HS-5 (cell line): ENCODE measurements at places on chromosomes 16 and 17.
A peak's percentile ranks its signal among the peaks of the same experiment; 100 is the strongest.

- no peak for DNase-seq
Measured at GRCh38 chr16:88806491-88807111, 3.0 kb downstream of the CDT1 start.

- DNase-seq: no peak
Measured at GRCh38 chr16:4190712-4191333, 51.1 kb downstream of the SRL start.

DNA sequence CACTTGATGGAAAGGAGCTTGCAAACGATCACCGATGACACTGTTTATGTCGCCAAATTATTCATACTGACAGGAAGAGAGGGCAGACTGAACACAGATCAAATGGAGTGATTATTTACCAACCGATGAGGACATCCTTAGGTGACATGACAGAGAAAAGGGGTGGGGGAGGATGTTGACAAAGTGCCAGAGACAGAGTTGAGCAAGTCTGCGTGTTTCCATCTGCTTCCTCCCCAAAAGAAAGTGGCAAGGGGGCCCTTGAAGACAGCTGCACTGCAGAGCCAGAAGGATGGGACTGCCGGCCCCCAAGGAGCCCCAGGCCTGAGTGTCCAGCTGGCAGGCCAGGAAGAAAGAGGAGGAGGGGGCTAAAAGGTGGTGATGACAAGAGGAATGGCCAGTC, 191.0 kb upstream of the RPL38 start:
- DNase-seq: no peak

DNA sequence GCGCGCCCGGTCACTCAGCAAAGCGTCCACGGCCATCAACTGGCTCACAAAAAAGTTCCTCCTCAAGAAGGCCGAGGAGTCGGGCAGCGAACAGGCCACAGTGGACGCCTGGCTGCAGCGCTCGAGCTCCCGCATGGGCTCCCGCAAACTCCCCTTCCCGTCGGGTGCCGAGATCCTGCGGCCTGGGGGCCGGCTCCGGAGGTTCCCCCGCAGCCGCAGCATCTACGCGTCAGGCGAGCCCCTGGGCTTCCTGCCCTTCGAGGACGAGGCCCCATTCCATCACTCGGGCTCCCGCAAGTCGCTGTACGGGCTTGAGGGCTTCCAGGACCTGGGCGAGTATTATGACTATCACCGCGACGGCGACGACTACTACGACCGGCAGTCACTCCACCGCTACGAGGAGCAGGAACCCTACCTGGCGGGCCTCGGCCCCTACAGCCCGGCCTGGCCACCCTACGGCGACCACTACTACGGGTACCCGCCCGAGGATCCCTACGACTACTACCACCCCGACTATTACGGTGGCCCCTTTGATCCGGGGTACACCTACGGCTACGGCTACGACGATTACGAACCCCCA, 10.7 kb downstream of the MYO15A start:
- no peak for DNase-seq

GRCh38 chr16:80369138-80369958, 171.4 kb upstream of the DYNLRB2 start:
- no peak for DNase-seq

- DNase-seq: no peak
Measured at GRCh38 chr16:80924372-80924978, 82.2 kb downstream of the CMC2 start.

DNA sequence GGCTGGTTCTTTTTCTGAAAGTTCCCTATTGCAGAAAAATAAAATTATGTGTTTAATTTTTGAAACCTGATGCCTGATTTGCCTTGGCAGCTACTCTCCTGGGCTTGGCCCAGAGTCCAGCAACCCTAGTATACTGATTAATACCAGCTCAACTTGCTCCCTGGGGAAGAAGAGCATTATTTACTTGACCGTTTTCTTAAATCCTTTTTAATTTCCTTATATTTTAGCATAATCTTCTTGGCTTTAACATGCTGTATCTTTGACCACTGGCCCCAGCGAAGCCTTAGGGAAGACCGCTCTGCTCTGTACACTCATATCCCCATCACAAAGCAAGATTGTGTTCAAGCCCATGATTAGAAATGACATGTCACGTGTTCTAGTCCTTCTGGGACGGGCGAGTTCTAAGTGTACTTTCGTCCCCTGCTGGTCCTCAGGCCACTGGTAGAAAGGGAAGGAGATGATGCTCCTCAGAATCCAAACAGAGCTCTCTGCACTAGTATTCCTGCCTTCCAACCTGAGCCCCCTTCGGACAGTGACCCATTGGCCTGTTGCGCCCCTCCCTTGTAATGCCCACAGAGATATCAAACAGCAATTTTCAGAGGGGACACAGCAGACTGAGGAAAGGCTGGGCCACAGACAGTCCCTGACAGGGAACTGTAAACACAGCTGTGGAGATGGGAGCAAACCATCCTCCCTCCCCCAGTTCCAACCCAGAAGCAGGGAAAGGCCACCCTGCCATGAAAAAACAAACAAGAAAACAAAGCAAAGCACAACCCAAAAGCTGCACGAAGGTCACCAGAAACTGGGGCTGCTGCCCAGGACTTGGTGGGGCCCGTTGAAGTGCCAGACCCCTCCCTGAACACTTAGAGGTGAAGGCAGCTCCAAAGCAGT, 4.3 kb upstream of the EZH1 start:
- DNase-seq: no peak

DNA sequence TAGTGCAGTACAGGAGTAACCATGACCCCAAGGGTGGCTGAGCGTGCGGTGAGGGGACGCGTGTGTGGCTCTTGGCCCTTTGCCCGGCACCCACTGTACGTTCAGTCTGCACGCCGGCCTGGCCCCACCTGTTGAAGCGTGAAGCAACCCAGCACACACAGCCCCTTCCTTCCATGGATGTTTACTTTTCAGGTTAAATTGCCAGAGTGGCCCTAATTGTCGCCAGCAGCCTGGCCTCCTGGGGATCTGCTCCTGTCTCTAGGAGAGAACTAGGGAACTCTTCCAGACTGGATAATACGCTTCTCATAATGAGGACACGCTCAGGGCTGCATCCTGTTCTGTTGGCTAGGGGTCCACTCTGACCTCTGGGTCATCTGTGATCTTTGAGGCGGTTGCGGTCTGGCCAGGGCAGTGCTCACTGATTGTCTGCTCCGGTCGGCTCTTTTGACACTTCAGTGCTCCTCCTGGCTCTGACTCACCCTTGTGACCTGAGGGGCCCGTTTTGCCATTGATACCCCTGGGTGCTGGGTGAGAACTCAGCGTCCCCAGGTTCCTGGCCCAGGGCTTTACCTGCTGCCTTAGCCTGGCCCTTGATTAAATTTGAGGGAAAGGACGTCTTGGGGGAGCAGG, 27.7 kb downstream of the TPSG1 start:
- no peak for DNase-seq

DNA sequence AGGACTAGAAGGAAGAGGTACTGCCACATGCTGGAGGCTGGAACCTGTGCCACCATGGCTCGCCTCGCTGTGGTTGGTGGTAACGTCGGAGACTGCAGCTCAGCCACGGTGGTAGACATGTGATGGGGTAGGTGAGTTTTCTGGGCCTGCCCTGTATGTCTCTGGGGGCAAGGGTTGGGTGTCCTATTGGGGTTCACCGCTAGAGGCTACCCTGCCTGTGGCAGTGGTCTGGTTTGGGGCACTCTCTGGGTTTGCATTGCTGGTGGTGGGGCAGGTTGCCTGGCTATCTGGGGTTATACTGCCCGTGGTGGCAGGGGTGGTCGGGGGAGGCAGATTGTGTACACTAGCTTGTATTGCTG, 79.3 kb upstream of the KCNJ18 start:
- no peak for DNase-seq

GRCh38 chr17:28346746-28347246, 10.5 kb downstream of the POLDIP2 start:
- no peak for DNase-seq

DNA sequence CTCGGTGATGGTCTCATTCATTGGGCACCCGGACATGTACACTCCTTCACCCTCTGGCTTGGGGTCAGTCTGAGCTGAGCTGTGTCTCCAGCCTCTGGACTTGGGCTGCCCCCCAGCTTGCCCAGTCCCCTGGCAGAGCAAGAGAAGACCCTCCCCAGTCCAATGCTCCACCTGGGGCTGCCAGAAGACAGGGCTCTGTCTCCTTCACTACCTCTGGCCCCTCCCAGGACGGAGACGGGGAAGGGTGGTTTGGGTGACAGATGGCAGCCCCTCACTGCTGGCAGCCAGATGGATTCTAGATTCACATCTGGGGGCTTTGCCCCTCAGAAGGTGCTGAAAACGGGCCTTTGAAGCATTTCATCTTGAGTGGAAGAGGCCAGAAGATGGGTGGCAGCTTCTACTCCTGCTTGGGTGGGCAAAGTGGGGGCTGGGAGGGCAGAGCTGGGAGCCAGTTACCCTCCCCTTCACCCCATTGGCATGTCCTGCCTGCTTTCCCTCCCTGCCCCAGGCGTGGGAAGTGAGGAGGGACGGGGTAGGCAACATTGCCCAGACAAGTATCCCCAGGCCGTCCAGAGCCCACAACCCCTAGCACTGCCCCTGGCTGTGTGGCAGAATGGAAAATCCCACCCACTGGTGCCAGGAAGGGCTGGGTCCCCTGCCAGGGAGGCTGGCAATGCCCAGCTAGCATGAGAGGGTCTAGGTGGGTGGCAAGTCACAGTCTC, 13.9 kb downstream of the NGFR start:
- DNase-seq: no peak

DNA sequence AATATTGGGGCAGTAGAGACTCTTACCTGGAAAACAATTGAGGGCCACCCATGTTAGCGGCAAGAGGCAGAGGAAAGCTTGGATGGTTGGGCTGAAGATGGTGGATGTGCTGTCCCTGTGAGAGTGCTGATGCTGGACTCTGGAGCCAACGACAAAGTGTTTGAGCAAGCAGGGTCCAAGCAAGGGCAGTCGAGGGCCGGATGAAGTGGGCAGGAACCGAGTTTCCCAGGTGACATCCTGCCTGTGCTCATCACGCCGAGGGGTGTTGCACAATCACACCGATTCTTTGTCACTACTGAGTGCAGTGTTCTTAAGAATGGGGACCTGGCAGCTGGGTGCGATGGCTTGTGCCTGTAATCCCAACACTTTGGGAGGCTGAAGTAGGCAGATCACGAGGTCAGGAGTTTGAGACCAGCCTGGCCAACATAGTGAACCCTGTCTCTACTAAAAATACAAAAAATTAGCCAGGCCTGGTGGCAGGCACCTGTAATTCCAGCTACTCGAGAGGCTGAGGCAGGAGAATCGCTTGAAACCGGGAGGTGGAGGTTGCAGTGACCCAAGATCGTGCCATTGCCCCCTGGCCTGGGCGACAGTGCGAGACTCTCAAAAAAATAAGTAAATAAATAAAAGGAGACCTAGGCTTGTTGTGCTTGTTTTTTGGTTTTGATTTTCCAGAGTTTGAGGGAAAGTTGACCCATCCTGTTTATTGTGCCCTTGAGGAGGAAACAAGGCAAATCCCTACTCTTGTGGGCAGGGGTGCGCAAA, 6.1 kb downstream of the PYCARD start:
- no peak for DNase-seq

DNA sequence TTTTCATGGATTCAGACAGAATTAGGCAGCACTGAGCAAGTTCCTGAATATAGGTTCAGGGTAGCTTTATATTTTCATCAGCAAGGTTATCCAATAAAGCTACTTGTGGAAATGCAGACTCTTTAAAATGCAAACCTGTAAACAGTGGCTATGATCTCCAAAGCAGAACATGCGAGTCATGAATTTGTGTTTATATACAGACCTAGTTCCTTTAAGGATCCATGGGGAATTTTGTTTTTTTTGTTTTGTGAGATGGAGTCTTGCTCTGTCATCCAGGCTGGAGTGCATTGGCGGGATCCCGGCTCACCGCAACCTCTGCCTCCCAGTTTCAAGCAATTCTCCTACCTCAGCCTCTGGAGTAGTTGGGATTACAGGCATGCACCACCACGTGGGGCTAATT, 14.8 kb downstream of the CLEC16A start:
- no peak for DNase-seq

- peak; percentile 25 for DNase-seq
Measured at GRCh38 chr16:90057738-90058173, 19.4 kb downstream of the PRDM7 start.

DNA sequence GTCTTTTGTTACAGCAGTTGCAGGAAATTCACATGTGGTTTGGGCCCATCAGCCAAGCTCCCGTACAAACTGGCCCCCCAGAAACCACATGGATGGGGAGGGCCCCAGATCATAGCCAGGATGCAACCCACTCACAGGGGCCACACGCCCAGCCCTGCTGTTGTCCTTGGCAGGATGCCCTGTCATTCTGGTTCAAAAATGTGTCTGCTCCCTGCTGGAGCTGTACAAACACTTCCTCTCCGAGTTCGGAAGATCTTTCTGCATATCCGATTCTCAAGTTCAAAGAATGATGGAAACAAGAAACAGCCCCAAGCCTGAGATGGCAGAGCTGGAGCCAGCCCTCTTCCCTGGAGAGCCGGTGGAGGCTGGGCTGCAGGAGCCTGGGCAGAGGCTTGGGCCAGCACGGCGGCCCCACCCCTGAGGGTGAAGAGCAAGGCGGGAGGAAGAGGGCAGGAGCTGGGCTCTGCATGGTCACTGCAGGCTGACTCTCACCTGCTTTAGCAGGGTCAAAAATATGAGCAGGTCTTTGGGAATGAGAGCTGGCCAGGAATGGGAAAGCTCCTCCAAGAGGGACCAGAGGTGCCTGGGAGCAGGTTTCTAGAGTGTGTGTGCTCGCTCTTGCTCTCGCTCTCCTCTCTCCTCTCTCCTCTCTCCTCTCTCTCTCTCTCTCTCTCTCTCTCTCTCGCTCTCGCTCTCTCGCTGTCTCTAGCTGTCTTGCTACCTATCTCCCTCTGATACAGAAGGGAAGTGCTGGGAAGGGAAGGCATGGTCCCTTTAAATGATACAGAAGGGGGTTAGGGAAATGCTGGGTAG, 34.7 kb upstream of the ENPP7 start:
- DNase-seq: no peak

- peak; percentile 68 for DNase-seq
Measured at GRCh38 chr17:51056813-51057510, 63.7 kb downstream of the SPAG9 start.

DNA sequence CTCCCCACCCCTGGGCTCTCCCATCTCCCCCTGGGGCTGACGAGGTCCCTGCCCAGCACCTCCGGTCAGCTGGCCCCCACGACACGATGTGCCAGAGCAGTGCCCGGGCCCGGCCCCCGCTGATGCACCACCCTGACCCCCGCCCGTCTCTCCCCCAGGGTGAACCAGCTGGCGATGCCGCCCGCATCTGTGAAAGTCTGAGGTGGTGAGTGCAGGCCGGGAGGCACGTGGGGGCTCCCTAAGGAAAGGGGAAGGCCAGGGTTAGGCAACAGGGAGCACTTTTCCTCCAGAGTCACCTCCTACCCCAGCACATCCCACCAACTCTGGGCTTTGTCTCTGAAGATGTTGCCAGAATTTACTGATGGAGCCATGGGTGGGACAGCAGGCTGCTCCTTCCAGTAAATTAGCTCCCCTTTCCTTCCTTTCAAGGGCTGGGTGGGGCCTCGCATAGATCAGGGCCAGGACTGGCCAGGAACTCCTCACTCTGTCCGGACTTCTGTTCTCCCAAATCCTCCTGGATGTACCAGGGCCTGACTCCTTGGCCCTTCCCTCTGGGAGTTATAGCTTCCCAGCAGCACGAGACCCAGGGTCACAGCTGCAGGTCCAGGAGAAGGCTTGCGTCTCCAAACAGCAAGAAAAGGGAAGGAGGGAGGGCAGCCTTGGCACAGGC, 18.3 kb downstream of the MYBBP1A start:
- DNase-seq: no peak

GRCh38 chr17:82716203-82717010, at the start of gene FN3KRP:
Gene FN3KRP (plus strand): TSS chr17:82716706. CDS start chr17:82716756, 50 bp downstream.
- peak; percentile 37 for DNase-seq

GRCh38 chr16:14181371-14182050, 110.4 kb downstream of the MRTFB start:
- DNase-seq: peak; percentile 84
